ENCODE measurements at places on chromosomes 2 and 18.
A peak's percentile ranks its signal among the peaks of the same experiment; 100 is the strongest.

DNA sequence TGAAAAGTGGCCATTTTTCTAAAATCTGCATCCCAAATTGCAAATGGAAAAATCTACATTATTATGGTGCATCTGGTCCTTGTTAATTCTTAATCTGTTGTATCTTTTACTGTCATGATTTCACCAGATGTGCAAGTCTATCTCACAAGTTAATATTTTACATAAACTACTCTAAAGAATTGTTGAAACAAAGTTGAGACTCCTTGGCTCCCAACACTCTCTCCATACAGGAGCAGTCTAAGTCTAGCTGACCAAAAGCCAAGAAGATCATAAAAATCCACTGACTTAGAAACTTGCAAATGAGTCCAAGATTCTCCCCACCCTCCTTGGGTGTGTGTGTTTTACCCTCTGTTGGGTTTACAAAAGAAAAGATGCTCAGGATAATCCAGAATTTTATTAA lies 85.1 kb downstream of the NCKAP5 start:
- DNase-seq: no peak

DNA sequence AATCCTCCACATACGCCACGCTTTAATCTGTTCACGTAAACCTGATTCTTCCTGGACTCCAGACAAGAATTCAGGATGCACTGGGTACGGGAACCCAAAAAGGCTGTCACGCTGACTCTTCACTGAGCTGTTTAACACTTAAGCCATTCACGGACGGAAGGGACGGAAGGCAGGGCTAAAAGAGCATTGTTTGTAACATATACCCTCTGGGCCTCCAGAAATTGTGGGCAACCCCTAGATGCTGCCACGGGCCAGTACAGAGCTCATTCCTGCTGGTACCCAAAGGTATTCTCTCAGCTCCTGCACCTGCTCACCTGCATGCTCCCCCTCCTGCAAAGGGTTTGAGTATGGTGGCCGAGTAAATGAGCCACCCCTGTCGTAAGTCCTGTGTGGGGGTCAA lies 45.6 kb upstream of the RMP24 start:
- no peak for DNase-seq

GRCh38 chr18:56952026-56952425 lies 194.9 kb upstream of the BOD1L2 start:
- DNase-seq: no peak

DNA sequence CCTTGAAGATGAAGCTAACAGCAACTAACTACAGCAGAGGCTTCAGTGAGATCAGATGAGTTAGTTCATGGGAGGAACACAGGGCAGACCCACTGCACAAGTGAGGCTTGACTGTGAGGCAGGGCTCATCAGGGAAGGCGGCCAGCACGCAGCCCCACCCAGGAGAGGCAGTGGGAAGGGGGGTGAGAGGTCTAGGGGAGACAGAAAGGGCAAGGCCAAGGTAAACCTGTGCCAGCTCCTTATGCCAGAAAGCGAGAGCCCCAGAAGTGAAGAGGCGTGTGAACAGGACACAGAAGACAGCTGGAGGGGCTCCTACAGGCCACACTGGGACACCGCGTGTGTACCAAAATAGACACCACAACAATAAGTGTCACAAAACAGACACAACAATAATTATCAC lies 48.6 kb downstream of the ANO7 start:
- DNase-seq: no peak

- DNase-seq: no peak
These were observed 200.0 kb downstream of the LRP1B start for GRCh38 chr2:141930803-141931202.

DNA sequence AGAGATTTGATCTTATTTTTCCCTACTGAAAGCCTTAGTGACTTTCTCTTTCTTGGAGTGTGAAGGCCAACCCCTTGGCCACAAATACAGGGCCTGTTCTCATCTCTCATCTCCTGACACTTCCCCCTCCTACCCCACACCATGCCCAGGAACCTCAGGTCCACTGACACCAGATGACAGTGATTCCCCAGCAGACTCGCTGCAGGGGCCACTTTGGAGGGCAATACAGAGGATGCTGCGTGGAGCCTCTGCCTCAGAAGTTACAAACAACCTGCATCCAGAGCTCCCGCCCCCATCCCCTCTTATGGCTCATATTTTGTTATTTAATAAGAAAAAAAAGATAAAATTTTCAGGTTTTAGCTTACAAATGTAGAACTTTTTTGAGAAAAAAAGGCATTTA lies 70.1 kb upstream of the LGALSL start:
- DNase-seq: no peak

DNA sequence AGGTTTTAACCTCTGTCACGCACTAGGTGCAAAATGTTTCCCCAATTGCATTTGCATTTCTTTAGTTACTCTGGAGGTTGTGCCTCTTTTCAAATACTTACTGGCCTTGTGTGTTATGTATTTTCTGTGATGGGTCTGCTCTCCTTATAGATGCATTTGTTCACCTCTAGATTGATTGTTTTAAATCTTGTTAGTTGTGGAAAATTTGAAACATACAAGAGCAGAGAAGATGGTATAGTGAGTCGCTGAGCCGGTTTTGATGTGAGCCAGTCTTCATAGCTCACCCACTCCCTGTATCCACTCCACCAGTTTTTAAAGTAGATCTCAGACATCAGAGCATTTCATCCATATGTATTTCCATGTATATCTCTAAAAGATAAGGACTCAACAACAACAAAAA lies 6.5 kb downstream of the IMP4 start:
- no peak for DNase-seq

GRCh38 chr2:180905002-180905401 lies 75.4 kb upstream of the UBE2E3 start:
- DNase-seq: no peak

DNA sequence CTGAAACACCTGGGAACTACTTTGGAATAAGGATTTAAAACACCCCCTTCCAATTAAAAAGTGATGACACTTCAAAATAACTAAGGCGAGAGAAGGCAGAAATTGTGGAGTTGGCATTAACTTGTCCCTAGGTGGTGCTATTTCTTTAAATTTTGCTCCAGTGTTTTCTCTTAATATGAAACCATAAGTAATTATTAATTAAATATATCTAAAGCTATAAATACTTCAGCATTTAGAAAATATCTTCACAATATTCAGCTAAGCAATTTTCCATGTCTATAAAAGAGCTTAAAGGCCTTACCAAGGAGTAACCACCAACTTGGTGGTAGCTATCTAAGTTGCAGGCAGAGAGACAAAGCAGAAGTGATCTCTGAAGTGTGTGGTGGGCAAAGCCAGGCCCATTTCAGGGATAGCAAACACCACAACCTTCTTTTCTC lies 186.8 kb upstream of the PGAP1 start:
- DNase-seq: no peak

GRCh38 chr18:23301972-23302371 lies 151.1 kb upstream of the RIOK3 start:
- DNase-seq: peak; percentile 96

GRCh38 chr2:97664636-97664970 lies 759 bp upstream of the ACTR1B start:
- DNase-seq: peak; percentile 43

GRCh38 chr2:131081190-131081589 lies 12.1 kb downstream of the FAM168B start:
- DNase-seq: no peak

- DNase-seq: no peak
These were observed 52.2 kb downstream of the LYPD6B start for GRCh38 chr2:149090706-149091105.

DNA sequence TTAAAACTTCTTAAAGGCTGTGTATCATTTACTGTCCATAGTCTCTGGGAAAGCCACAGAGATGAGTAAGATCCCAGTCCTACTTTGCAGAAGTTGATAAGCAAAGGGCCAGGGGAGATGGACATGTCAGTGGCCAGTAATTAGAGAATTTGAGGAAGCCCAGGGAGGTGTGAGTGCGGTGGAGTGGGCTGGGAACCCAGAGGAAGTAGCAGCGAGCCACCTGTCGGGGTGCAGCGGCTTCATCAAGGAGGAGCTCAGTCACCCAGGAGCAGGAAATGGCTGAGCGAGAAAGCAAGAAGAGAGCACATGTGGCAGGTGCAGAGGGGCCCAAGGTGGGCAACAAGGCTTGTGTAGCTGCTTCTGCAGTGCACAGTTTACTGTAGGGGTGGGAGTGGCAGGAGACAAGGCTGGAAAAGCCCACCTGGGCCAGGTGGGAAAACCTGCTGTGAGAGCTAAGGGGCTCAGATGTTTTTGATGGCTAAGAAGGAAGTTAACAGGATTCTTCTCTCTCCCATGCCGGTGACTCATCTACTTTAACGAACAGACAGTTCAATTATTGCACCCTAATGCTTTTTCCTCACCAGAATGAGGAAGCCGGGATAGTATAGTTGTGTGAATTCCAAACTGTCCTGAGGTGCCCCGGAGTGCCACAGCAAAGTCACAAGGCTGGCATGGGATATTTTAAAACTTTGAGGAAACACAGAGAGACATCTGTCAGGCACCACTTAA lies 34.8 kb upstream of the MGAT5 start:
- no peak for DNase-seq

- no peak for DNase-seq
These were observed 4.3 kb downstream of the REL start for GRCh38 chr2:60885683-60886082.

DNA sequence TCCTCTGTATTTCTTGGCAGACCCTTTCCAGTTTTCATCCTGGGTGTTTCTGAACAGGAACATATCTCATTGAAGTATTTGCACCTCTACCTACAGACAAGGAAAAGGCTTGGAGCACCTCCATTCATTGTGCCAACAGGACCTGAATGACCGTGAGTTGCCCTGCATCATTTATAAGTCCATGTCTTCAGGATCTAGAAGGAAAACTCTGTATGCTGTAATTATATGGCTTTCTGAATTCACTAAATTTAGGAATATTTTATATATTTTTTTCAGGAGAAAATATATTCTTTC lies 402.3 kb upstream of the SLC14A2 start:
- no peak for DNase-seq

DNA sequence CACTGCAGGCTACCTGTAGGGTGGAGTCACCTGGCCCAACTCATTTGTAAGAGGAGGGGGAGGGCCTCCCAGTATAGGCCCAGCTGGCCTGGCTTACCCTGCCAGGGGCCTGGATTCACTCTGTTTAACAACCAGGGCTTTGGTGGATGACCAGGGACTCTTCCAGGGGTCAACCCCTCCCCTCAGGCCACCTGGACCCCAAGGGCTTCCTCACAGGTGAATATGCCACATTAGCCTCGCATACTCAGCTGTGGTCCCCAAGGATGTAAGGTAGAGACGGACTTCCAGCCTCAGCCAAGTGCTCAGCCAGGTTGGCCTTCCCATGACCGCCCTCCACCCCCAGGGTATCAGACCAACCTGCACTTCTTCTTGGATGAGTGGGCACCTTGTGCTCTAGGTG lies 8.8 kb upstream of the SH3RF3 start:
- no peak for DNase-seq

DNA sequence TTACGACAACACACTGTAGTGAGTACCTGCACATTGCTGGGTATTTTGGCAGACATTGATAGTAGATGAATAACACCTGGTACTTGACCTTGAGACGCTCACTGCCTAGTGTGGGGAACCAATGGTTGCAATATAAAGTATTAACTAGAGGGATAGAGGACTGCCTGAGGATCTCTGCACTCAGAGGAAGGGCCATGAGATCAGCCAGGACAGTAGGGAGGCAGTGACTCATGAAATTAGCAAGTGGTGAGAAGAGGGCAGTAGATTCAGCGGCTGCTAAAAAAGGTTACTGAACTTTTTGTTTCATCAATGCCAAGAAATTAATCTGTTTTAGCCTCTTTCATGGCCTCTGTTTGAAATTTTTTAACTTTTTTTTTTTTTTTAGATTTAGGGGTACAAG lies 250.8 kb upstream of the TCF4 start:
- no peak for DNase-seq

- DNase-seq: peak; percentile 51
These were observed 919.3 kb upstream of the CDH2 start for GRCh38 chr18:29096079-29096770.

DNA sequence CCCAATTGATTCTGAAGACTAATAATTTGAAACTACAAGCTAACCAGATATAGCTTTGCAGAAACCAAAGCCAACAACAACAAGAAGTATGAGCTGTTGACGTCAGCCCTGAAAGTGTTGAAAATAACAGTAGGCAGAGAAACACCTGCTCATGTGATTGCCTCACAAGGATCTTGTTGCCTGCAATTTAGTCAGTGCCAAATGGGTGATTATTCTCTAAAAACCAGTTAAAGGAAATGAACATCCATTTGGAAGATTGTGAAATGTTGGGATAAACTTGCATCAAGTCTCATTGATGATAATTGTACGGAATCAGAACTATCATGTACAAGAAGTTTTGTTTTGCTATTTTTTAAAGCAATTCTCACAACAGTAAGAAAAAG lies 2.8 kb downstream of the CYTIP start:
- peak; percentile 17 for DNase-seq

DNA sequence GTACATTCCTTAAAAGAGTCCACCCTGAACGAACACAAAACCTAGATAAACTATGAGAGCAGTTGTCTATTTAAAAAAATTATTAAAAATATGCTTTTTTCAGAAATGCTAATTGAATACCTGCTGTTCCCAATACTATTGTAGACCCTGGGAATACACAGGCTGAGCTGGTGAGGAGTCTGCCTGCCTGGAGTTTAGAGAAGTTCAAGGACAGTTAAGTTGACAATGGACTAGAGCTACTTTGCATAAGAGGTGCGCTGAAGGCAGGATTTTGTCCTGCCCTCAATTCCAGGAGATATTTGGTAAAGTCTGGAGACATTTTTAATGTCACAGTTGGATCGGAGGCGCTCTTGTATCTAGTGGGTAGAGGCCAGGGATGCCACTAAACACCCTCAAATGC lies 110.2 kb downstream of the SETBP1 start:
- no peak for DNase-seq

DNA sequence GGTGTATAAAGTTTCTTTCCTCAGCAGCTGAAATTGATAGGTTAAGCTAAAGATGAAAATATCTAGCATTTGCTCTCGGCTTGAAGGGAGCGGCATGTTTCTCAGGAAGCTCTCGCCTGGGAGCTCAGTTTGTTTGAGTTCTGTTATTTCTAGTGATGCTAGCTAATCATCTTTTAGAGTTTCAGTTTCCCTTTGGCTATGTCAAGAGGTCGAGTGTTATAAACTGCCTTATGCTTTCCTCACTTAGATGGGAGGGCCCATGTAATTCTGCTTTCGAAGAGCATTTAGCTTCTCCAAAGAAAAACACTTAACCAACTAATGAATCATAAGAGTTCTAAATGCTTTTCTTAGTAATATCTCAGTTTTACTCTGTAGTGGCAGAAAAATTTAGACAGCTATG lies 33.6 kb downstream of the PLCL1 start:
- no peak for DNase-seq

DNA sequence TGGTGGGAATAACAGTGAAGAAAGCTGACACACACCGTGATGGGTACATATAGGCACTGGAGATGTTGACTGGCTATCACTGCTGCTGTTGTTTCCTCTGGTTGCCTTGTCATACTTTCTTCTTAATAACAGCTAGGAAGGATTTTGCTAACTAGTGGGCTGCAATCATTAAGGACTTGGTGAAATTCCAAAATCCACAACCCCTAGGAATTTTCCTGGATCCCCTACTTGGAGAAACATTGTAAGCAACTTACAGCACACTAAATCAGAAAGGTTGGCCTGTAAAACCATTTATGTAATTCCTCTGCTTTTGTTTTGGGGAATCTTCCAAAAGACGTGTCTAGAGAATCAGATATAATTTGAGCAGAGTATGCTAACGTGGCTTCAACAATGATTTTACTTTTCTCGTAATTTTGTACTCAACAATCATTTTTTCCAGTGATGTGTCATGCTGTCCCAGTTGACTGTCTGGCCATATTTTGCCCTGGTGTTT lies 8.0 kb upstream of the COL3A1 start:
- DNase-seq: no peak

Measured in NCI-H1105 (cell line).